Kidney capillary endothelial cell (primary cell): ENCODE measurements at places on chromosomes 5 and 9.

DNA sequence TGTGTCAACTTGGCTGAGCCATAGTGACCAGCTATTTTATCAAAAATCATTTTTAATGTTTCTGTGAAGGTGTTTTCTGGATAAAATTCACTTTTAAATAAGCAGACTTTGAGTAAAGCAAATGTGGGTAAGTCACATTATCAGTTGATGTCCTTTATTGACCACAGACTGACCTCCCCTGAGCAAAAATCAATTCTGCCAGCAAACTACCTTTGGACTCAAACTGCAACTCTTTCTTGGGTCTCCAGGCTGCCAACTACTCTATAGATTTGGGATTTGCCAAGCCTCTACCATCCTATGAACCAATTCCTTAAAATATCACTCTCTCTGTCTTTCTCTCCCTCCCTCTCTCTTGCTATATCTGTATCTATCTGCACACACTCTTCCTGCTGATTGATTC lies 1571.7 kb upstream of the NUDT12 start:
- DNase-seq: no peak

GRCh38 chr9:114387680-114388356 lies at the start of gene AKNA:
Gene AKNA, minus strand, starts transcription at chr9:114387982. Its CDS starts 6,649 bp downstream, at chr9:114381333.
- peak; percentile 79 for DNase-seq

GRCh38 chr9:33139421-33140228 lies 27.5 kb downstream of the B4GALT1 start:
- no peak for DNase-seq

DNA sequence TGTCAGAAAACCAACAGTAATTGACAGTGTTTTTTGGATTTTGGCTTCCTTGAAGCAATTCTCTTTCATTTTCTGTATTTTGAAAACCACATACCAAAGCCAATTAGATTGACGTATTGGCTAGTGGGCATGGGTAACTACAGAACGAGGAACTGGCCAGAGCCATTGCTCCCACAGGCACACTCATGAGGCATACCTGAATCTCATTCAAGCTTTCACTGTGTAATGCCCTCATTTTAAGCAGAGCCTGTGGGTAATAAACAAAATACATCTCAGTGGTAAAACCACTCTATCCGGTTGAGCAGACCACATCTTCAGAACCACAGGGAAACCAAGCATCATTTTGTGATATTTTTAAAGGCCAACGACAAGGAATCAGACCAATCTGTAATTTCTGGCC lies 394.1 kb downstream of the ZNF608 start:
- DNase-seq: no peak

DNA sequence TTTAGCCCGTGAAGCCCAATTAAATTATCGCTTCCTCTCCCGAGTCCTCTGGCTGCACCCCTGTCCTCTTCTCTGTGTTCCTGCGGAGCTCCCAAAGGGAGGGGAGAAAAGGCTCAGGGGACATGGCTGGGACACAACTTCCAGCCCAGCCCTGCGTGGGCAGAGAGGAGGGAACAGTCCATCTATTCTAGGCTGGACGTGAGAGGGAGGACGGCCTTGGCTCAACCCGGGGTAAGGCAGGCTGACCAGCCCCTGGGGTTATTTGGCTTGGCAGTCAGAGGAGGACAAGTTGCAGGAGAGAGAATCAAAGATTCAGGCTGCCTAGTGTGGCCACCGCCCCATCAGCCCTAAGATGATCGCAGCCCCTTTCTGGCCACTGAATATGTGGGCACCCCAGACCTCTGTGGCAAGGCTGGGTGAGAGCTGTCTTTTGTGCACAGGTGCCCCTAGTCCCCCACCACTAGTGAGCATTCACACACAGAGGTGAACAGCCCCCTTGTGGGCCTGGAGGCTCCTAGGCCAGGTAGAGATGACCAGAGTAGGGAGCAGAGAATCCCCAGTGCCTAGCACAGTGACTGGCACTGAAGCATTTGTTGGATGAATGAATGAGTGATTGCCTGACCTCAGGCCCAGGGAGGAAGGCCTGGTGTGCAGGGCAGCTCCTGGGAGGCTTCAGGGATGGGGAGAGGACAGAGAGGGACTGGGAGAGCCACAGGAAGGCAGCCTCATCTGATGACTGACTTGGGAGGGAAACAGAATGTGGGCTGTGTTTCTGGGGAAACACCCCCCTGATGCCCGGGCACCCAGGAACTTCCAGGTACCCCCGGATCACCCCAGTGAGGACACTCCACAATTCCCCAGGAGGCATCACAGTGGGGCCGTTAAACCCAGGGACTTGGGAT lies 133.9 kb downstream of the C9orf50 start:
- no peak for DNase-seq

DNA sequence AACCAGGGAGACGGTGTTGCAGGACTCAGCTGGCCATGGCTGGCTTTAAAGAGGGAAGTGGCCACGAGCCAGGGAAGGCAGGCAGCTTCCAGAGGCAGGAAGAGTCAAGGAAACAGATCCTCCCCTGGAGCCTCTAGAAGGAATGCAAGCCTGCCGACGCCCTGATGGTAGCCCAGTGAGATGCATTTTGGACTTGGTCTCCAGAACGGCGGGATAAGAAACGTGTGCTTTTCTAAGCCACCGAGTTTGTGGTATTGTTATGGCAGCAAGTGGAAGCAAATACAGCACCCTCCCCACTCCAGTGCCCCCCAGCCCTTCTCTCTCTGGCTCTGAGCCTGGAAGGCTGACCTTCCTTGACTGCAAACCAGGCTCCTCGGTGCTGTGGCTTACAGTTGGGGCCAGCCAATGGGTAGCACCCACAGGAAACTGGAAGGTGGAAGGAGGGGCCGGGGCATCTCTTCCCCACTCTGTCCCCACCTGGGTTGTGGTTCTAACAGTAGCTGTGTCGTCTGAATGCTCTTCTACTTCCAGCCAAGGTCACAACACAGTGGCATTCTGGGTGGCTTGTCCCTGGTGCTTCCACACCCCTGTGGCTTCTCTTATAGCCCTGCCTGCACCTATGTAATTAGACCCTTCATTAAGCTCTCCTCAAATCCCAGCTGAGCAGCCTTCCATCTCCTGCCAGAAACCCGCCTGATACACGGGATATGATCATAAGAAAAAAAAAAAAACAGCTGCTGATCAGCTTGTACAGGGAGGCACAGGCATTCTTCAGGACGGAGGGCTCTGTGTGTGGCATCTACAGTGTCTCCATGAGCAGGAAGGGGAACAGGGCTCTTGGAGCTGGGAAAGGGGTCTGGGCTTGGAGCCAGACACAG lies 29.9 kb upstream of the UNC5A start:
- no peak for DNase-seq

GRCh38 chr5:93599001-93599379 lies 16.0 kb downstream of the NR2F1 start:
- DNase-seq: no peak

DNA sequence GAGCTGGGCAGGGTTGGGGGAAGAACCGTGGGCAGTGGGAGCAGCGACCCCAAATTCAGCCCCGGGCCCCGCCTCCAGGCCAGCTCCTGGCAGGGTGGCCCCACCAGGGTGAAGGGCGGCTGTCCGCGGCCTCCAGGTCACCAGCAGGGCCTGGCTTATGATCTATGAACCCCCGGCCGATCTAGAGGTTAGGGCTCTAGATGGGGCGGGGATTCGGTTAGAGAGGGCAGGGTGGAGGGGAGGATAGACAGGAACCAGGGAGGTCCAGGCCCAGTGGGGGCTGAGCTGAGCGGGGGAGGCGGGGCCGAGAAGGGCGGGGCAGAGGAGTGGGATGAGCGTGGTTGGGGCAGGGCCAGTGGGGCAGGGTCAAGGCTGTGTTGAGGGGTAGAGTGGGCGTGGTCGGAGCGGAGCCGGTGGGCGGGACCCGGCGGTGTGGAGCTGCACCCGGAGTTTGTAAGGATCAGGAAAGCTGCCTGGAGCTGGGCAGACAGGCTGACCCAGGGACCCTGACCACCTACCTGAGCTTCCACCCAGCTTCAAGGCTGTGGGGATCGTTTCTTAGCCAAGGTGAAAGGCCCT lies 29.3 kb upstream of the OBP2B start:
- DNase-seq: peak; percentile 10

GRCh38 chr9:5364294-5365024 lies 24.8 kb upstream of the RLN1 start:
- DNase-seq: no peak
